Kidney (tissue), 22 donors: ENCODE measurements at places on chromosomes 12 and 14.

DNA sequence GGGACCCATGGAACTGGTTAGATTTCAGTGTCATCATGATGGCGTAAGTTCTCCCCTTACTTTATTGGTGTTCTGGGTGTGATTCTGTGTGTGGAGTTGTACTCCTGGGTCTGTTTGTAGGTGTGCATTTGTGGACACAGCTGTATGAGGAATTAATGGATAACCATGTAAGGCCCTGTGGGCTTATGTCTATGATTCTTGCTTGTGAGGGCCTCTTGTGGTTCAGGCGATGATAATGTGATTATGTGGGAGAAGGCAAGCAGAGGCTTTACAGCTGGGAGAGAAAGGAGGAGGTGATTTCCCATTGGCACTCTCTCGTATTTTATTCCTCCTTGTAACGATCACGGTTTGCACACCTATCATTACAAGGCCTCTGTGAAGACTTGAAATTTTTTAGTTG lies 96.1 kb downstream of the SCN8A start:
- DNase-seq, result no peak

DNA sequence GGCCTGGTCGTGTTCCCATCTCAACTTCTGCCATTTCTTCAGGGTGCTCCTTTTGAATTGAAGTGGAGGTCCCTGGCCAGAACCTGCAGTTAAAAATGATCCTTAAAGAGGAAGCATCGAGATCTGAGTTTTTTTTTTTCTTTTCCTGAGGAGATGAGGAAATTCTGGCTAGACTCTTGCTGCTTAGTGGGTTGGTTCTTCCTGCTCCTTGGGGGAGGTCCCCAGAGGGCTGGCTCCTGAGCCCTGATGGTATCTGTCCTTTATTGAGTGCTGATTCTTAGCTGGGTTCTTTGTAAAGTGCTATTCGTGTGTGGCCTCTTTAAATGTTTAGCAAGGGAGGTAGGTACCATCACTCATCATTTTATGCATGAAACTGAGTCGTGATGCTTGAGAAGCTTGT lies 11.7 kb downstream of the PELI2 start:
- no peak for DNase-seq

DNA sequence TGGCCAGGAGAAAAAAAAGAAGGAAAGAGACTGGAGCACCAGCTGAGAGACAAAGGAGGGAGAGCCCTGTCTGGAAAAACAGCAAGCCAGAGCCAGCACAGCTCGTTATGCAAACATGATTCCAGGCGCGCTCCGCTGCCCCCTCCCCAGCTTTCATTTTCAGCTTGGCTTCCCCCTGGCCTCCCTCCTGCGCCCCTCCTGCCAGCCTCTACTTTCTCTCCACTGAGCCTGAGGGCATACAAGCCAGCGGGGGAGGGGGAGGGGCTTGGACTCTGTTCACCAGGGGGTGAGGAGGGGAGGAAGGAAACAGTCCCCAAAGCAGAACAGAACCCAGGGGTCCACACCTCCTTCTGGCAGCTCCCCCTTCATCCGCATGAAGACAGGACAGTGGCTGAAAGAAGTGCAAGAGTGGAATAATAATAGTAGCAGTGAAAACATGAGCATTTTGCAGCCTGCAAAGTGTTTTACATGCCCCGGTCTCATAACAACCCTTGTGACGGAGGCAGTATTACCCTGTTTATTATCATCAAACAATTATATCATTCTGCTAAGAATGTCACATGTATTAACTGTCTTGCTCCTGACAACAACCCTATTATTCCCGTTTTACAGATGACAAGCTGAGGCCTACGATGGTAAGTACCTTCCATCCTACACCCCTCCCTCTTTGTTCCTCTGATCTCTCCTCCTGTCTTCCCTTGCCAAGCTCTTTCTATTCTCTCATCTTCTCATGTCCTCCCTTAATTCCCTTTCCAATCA lies 24.2 kb downstream of the SMUG1 start:
- DNase-seq, result peak; percentile 91

DNA sequence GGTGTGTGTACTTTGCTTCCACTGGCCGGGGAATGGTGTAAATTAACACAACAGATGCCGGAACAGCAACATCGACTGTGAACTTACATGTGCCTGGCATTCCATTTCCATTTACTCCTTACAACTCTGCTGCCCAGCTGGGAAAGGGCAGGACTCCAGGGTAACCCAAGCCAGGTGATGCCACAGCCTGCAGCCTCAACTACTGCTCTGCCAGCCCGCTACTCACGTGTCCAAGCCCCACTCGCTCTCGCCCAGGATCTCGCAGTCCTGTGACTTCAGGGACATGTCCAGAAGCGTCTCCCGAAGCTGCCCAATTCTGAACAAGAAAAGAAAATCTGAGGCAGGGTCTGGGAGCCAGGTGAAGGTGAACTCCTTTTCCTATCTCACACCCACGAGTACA lies 10.7 kb downstream of the ABCD4 start:
- DNase-seq, result no peak

- DNase-seq, result peak; percentile 33
Observed at GRCh38 chr14:92646952-92647796, 101.3 kb downstream of the LGMN start.

GRCh38 chr12:115384391-115384790 lies 700.4 kb upstream of the TBX3 start:
- no peak for DNase-seq

DNA sequence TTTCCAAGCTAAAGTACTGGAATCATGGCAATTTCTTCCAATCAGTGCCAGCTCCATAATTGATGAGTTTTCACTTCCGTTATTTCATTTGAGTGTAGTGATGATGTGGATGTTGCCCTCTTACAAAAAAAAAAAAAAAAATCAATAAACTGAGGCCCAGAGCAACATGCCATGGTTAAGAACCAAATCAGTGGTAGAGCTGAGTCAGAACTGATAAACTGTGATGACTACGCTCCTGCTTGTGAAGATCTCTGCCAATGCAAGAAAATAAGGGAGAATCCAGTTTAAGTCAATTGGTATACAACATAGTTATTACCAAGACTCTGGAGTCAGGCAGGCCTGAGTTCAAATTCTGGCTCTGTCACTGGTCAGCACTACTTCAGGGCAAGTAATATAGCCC lies 102.7 kb downstream of the GPR135 start:
- no peak for DNase-seq

DNA sequence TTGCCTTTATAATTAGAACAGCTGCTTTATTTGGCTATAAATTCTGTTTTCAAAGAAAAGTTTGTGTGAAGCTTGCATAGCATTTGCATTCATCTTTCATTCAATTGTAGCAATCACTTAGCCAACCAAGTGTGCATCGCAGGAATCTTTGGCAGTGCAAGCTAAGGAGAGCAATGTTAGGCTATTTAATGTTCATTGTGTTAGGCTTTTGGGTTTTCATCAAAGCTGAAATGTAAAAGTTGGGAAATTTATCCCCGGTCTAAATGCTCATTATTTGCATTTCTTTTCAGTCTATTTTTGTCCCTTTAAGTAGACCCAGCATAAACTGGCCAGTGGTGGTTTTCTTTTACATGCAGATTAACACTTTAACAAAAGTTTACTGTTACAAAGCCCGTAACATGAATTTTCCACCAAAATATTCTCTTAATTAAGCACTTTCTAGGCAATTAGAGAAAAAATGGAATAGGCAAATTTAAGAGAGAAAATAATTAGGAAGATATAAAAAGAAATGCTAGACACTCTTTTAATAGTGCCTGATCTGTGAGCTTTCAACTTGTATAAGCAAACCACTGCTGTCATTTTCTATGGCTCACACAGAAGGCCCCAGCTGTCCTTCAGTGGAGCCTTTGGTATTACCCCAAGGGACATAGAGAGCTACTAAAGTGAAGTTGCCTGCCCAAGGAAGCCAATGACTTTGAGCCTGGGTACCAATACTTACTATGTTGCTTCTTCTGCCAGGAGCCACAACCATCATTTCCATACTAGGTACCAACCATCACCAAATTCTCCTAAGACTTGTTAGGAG lies 898.9 kb upstream of the SEL1L start:
- no peak for DNase-seq

GRCh38 chr14:62988967-62989366 lies 56.3 kb downstream of the KCNH5 start:
- no peak for DNase-seq

DNA sequence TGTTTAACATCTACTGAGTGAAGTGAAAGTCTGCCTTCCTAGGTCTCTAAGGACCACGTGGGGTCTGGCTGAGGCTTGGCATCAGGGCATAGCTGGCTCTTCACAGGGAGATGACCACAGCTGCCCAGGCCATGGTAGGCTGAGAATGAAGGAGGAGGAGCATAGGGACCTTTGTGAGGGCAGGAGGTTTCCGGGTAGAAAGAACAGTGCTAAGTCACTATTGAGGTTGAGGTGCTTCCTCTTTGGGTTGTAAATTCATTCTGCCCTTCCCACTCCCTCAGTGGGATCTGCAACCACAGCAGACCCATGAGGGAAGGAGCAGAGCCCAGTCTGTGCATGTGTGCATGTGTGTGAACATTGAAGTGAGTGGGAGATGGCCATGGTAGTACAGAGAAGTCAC lies 909.6 kb downstream of the VRK1 start:
- DNase-seq, result no peak

DNA sequence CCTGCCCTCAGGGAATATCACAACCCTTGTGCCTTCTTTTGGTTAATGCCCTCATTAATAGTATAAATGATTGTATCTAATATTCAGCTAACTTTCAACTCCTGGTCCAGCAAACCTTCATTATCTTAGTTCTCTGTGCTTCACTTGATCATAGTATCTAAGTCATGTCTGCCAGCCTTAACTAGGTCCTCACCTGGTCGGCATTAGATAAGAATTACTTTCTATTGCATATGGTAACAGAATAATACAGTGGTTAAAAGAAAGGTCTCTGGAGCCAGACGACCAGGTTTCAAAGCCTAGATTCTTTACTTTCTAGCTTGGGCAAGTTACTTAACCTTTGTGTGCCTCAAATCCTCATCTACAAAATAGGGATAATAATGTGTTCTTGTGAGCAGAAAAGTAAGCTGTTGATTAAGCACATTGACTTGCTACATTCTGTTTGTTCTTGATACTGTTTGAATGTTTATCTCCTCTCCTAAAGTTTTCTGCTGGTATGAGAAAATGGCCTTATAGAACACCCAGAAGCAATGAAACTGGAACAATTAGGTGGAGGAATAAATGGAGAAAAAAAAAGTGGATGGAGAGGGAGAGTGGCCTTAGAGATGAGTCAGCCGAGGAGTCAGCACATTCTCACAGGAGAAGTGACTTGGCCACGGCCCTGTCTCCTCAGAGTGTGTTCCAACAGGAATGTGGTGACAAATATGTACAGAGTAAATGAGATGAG lies 176.1 kb downstream of the SLC25A21 start:
- no peak for DNase-seq

DNA sequence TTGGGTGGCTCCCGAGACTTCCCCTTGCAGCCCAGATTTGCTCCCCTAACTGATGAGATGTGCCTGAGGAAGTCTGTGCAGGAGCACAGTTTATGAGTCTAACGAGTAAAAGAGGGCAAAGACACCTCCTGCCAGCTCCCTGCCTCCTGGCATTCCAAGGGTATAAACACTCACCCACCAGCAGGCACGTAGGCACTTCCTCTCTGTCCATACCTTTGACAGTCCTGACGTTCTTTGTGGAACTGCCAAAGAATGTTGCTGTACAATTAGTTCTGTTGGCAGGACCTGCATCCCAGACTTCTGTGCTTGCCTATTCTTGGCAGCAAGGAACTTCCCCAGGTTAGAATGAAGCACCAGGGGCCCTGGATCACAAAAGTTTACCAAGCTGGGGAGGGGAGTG lies 889.3 kb downstream of the BCL11B start:
- DNase-seq, result no peak

GRCh38 chr12:56229082-56229481 lies 769 bp upstream of the SLC39A5 start:
- no peak for DNase-seq

DNA sequence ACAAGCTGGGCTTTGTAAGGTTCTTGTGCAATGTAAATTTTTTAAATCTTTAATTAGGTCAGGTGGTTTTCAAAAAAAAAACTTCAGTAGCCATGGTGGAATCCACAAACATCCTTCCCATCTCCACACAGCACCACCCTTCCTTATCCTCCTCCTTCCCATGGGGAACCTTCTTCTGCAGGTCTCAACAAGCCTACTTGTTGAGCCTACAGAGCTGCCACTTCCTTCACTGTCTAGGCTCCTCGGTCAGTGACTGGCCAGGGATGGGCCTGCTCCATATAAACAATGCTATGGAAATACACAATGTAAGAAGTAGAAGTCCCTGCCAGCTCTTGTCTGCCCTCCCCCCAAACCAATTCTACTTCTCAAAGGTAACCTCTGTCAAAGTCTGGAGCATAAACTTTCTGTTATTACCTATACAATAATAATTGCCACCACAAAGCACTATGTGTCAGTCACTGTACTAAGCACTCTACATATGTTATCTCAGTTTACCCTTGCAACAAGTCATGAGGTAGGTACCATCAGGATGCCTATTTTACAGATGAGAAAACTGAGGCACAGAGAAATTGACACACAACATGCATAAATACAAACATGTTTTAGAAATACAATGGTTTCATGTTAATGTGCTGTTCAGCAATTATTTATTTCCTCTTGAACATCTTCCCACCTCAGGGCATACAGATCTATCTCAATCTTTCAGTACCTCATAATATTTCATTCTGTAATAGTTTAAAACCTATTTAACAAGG lies 17.4 kb downstream of the LIMA1 start:
- no peak for DNase-seq

GRCh38 chr12:40559865-40560264 lies 132.4 kb upstream of the CNTN1 start:
- DNase-seq, result no peak

- no peak for DNase-seq
Observed at GRCh38 chr12:6968426-6968825, 2.0 kb downstream of the PHB2 start.

GRCh38 chr12:2551412-2551900 lies 243.3 kb upstream of the FKBP4 start:
- DNase-seq, result no peak

- no peak for DNase-seq
Observed at GRCh38 chr12:76206677-76207072, 122.2 kb upstream of the NAP1L1 start.

DNA sequence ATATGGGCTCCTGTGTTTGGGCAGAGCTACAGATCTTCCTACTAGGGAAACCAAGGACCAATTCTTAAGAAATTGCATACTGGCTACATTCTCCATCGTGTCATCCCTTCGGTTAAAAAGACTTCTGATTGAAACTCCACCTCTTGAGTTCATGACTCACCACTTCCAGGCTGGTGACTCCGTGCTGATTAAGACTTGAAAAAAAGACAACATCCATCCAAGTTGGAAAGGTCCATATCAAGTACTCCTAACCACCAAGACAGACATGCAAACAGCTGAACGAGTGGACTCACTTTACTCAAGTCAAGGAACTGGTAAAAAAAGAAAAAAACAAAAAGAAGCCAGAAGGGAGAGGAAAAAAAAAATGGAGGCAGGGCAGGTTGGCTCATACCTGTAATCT lies 63.4 kb downstream of the APOBEC1 start:
- no peak for DNase-seq

DNA sequence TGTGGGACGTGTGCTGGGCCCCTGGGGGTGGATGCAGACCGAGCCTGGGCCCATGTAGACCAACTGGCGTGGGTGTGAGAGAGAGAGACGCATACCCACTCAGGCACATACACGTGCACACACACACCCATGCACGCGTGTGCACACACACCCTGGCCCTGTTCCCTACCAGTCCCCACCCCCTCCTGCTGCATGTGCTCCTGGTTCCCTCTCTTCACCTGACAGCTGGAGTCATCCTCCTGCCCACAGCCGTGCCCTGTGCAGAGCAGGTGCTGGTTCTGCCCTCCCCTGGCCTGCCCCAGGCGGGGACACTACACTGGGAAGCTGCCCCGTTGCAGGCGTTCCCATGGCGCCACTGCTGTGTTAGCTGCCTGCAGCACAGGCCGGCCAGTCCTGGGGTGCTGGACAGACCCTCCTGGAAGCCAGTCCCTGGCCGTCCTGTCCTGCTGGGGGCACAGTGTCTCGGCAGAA lies 18.5 kb downstream of the PACS2 start:
- peak; percentile 72 for DNase-seq
